Spleen (tissue), 13 donors: ENCODE measurements at places on chromosomes 6 and 20. TPM values are rescaled to one million over a fixed set of nuclear protein-coding genes. Genes with fewer than 3 reads are reported as not detected.
A peak's percentile ranks its signal among the peaks of the same experiment; 100 is the strongest.

WFDC11 gene
- not detected for total RNA-seq

TMC2 gene
- total RNA-seq: 0.12 TPM

LBP gene
- not detected for total RNA-seq

C6orf163 gene
- total RNA-seq: 5.6 TPM

LINC00237 gene
- total RNA-seq: not detected

RHAG gene
- total RNA-seq: 14.7 TPM

DNA sequence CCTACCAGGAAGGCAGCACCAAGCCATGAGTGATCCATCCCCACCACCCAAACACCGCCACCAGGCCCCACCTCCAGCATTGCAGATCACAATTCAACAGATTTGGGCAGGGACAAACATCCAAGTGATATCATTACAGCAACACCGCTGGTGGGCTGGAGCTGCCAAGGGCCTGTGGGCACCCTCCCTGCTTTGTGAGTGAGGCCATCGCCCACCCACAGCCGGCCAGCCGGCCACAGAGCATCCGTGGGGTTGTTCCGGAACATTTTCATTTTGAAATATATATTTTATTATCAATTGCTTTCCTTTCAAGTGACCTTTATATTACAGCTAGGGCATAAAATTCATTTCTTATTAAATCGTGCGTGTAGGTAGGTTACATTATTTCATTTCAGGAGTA, 286.0 kb upstream of the CDH4 start:
- no peak overlapping the region for H3K4me3 ChIP-seq
- H3K4me1 ChIP-seq: no peaks in the 10 kb centered on the region
- H3K27me3 ChIP-seq: no peaks in the 10 kb centered on the region
- H3K27ac ChIP-seq: no peak overlapping the region

DNA sequence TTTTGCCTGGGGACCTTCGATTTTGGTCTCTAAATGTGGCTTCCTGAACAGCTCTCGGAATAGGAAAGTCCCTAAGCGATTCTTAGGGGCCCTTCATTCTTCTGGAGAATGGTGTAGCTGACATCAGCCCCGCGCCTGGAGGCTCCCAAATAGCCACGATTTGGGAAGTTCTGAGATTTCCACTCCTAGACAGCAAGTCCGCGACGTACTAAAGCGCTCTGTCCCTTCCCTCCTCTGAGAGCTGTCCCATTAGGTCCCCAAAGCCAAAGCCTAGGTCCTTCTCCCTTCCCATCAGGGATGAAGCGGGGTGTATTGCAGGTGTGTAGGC, 756 bp downstream of the MOXD1 start:
- peak overlapping the region; percentile 53 for H3K4me3 ChIP-seq
- H3K27me3 ChIP-seq: peaks cover 26% of the 10 kb centered on the region
- H3K36me3 ChIP-seq: no peaks in the 10 kb centered on the region

DNA sequence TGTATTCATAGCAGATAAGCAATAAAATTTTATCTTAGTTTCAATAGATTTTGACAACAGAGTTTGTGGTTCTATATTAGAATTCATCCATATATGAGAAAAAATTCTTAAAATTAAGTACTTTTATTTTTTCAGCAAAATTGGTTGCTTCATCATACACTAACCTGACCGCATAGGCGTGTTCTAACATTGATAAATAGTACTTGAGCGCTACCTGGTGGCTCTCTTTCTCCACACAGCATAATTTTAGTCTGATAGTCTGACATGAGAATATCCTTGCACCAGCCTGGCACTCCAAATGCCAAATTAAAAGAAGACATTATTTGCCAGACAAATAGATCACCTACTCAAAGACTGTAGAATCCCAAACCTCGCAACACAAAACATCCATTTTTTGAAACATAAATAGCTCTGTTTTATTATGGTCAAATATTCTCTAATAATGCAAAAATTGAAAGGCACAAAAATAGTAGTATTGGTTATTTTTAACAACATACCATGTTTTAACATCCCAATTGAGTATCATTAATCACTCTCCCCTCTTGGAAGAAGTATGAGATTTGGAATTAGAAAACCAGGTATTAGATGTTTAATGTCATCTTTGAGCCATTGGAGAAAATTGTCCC, 33.0 kb upstream of the FILIP1 start:
- H3K27ac ChIP-seq: no peak overlapping the region
- H3K4me1 ChIP-seq: no peaks in the 10 kb centered on the region
- no peak overlapping the region for H3K4me3 ChIP-seq
- peaks cover 4% of the 10 kb centered on the region for H3K27me3 ChIP-seq

- no peak overlapping the region for H3K4me3 ChIP-seq
- H3K27ac ChIP-seq: peak overlapping the region; percentile 9
- H3K36me3 ChIP-seq: no peaks in the 10 kb centered on the region
- peaks cover 6% of the 10 kb centered on the region for H3K4me1 ChIP-seq
Measured at GRCh38 chr20:50330504-50331313, 140.1 kb downstream of the CEBPB start.

- no peaks in the 10 kb centered on the region for H3K36me3 ChIP-seq
- DNase-seq: no peak
- H3K27me3 ChIP-seq: no peaks in the 10 kb centered on the region
- no peak overlapping the region for H3K27ac ChIP-seq
Measured at GRCh38 chr6:44036196-44036595, 91.1 kb downstream of the MRPL14 start.

- no peak for DNase-seq
- no peaks in the 10 kb centered on the region for H3K27me3 ChIP-seq
- no peaks in the 10 kb centered on the region for H3K4me1 ChIP-seq
- H3K27ac ChIP-seq: no peak overlapping the region
- no peak overlapping the region for H3K4me3 ChIP-seq
Measured at GRCh38 chr6:152093711-152094110, 286.2 kb downstream of the ESR1 start.

DNA sequence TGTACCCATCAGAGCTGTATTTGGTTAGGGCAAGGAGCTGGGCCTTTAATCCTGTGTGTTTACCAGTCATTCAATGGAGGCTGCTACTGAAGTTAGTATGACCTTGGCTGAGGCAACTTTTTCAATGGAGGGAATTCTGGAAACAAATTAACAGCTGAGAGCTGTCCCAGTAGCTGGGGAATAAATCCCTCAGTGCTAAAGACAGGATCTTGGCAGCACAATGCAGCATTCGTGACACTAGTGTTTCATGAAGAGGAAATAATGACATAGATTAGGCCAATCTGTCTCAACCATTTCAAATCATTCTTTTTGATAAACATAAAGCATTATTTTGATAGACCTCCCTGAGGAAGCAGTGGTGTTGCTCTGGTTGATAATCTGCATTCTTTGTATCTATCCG, 42.9 kb downstream of the GRM1 start:
- no peak overlapping the region for H3K4me3 ChIP-seq
- no peak overlapping the region for H3K27ac ChIP-seq
- DNase-seq: no peak
- H3K36me3 ChIP-seq: no peaks in the 10 kb centered on the region

DNA sequence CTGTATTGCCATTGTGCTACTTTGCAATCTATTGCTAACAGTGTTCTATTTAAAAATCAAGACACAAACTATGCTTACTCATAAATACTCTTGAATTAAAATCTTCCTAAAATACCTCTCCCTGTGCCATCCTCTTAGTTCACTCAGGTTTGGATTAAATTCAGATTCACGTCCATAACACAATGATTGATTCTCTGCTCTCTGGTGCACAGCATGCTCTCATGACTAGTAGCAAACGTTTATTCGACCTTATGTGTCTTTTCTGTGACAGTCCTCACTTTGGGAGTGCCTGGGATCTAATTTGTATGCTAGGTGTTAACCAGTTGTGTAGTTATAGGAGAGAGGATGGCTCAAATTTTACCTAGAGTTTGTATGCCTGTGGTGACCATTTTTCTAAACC, 270.4 kb upstream of the FKBP1C start:
- H3K27me3 ChIP-seq: no peaks in the 10 kb centered on the region
- H3K4me1 ChIP-seq: no peaks in the 10 kb centered on the region
- no peak overlapping the region for H3K4me3 ChIP-seq
- no peak overlapping the region for H3K27ac ChIP-seq
- H3K36me3 ChIP-seq: no peaks in the 10 kb centered on the region

GRCh38 chr6:39998126-39998525, 63.9 kb upstream of the MOCS1 start:
- H3K27me3 ChIP-seq: no peaks in the 10 kb centered on the region
- H3K4me1 ChIP-seq: no peaks in the 10 kb centered on the region
- no peak overlapping the region for H3K27ac ChIP-seq

DNA sequence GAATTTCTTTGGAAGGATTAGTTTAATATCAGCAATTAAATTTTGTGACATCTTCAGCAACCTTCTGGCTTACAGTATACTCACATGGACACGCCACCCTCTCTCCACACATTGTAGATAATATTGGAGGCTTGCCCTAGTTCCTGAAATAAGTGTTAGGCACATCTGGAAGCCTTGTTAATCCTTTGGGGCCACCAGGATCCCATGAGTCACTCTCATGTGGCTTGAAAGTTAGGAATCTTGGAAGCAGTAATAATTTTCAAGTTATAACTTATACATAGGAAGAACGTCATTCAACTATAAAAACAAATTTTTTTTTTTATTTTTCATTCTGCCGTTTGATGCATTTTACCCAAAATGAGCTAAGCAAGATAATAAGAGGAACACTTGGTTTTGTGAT, 20.5 kb downstream of the LAMA4 start:
- no peak overlapping the region for H3K4me3 ChIP-seq
- H3K27me3 ChIP-seq: peaks cover 6% of the 10 kb centered on the region
- no peaks in the 10 kb centered on the region for H3K36me3 ChIP-seq
- DNase-seq: no peak

DNA sequence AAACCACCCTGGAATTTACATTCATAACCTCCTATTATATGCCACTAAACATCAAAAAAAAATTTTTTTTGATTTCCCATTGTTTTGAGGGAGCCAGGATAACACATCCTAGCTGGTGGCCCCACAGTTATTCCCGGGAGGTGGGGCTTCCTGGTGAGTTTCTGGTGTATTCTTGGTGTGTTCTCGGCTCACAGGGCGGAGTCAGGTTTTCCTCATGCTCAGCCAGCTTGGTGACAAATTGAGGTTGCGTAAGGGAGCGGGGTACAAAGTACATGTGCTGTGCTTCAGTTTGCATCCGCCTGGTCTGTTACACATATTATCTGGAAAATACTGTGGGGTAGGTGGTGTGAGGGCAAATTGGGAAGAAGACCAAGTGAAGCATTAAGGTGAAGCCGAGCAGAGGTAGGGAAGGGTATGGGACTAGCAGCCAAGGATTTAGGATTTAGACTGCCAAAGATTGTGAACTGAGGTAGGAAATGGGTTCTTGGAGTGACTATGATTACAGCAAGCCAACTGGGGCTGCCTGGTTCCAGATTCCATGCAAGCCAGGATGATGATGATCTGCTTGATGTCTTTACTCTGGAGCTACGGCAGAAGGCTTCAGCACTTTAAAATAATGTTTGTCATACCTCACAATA, 46.2 kb upstream of the EEF1A1 start:
- H3K4me3 ChIP-seq: no peak overlapping the region
- H3K36me3 ChIP-seq: no peaks in the 10 kb centered on the region
- H3K27me3 ChIP-seq: no peaks in the 10 kb centered on the region
- no peaks in the 10 kb centered on the region for H3K4me1 ChIP-seq

DNA sequence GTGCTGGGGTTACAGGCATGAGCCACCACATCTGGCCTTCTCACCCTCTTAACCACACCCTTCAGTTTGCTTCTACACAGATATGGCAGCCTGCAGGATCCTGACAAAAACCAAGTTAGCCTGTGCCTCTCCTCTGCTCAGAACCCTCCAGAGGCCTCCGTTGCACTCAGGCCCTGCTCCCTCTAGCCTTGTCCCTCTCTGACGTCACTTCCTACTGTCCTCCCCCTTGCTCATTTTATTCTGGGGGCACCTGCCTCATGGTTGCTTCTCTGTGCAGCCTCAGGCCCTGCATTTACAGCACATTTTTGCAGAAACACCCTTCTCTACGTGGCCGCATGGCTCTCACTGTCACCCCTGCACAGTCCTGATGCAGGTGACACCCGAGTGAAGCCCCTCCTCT, 105.6 kb downstream of the CDC5L start:
- no peaks in the 10 kb centered on the region for H3K36me3 ChIP-seq
- no peaks in the 10 kb centered on the region for H3K27me3 ChIP-seq
- no peak overlapping the region for H3K4me3 ChIP-seq
- no peak overlapping the region for H3K27ac ChIP-seq
- H3K4me1 ChIP-seq: no peaks in the 10 kb centered on the region
- DNase-seq: no peak

GRCh38 chr20:2364044-2364443, 16.7 kb upstream of the TGM6 start:
- DNase-seq: no peak
- no peak overlapping the region for H3K4me3 ChIP-seq
- H3K27me3 ChIP-seq: peaks cover 24% of the 10 kb centered on the region
- no peaks in the 10 kb centered on the region for H3K36me3 ChIP-seq

GRCh38 chr6:28794175-28795002, 129.4 kb downstream of the TRIM27 start:
- no peak overlapping the region for H3K27ac ChIP-seq
- H3K4me3 ChIP-seq: no peak overlapping the region
- peaks cover 92% of the 10 kb centered on the region for H3K27me3 ChIP-seq
- no peak for DNase-seq

GRCh38 chr20:50425076-50425475, 85.1 kb upstream of the PTPN1 start:
- H3K4me3 ChIP-seq: no peak overlapping the region
- peaks cover 7% of the 10 kb centered on the region for H3K4me1 ChIP-seq
- no peaks in the 10 kb centered on the region for H3K27me3 ChIP-seq
- no peaks in the 10 kb centered on the region for H3K36me3 ChIP-seq
- no peak for DNase-seq

GRCh38 chr6:21101694-21102093, 491.9 kb upstream of the SOX4 start:
- H3K4me1 ChIP-seq: peaks cover 19% of the 10 kb centered on the region
- no peaks in the 10 kb centered on the region for H3K36me3 ChIP-seq
- H3K27me3 ChIP-seq: no peaks in the 10 kb centered on the region
- no peak overlapping the region for H3K4me3 ChIP-seq
- no peak for DNase-seq
